ENCODE measurements at places on chromosomes 6 and 20.

DNA sequence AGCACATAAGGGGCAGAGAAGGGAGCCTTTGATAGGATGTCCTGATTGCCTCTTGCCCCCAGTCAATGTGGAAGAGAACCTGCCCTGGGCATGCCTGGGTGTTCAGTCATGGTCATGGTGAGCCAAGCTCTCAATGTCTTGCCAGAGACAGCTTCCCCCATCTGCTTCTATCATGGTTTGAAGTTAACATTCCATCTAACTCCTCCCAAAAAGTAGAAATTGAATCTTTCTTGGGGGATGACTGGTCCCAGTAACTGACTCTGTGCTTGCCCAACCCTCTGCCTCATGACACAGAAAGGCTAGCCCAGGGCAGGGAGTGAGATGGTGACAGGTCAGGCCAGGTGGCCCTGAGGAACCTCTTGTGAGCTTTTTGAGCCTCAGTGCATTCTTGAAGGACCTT lies 60.1 kb downstream of the ADTRP start:
- no peak for DNase-seq

GRCh38 chr6:4620284-4621151 lies 155.7 kb upstream of the CDYL start:
- DNase-seq, result no peak

GRCh38 chr6:56605435-56605834 lies 37.3 kb downstream of the DST start:
- DNase-seq, result no peak

DNA sequence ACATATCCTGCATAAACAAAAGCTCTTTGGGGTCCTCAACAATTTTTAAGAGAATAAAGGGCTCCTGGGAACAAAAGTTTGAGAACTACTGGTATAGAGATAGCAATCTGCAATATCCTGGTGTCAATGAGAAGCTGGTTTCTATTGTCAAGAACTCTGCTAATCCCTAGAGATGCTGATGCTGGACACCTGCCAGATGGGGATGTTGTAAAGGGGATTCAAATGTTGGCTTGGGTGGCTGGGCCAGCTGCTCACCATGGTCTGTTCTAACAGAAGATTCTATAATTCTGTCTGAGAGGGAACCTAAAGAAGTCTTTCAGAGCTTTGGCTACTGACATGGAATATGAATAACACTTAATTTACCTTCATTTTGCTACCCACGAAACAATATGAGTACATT lies 137.8 kb downstream of the BTBD9 start:
- DNase-seq, result no peak

DNA sequence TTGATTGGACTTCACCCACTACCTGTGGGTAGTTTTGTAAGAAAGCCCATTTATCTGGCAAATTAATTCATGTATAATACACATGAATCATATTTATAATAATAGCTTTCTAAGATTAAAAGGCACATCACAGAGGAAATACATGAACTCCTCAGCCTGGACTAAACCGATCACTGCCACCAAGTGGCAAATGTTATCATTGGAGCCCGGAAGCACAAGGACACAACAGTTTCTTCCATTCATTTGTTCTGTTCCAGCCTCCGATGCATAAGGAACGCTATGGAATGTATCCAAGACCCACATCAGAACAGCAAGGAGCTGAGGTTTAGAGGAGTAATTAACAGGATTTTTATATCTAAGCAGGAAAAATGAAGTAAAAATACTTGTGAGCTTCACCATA lies 13.9 kb upstream of the IPCEF1 start:
- no peak for DNase-seq

DNA sequence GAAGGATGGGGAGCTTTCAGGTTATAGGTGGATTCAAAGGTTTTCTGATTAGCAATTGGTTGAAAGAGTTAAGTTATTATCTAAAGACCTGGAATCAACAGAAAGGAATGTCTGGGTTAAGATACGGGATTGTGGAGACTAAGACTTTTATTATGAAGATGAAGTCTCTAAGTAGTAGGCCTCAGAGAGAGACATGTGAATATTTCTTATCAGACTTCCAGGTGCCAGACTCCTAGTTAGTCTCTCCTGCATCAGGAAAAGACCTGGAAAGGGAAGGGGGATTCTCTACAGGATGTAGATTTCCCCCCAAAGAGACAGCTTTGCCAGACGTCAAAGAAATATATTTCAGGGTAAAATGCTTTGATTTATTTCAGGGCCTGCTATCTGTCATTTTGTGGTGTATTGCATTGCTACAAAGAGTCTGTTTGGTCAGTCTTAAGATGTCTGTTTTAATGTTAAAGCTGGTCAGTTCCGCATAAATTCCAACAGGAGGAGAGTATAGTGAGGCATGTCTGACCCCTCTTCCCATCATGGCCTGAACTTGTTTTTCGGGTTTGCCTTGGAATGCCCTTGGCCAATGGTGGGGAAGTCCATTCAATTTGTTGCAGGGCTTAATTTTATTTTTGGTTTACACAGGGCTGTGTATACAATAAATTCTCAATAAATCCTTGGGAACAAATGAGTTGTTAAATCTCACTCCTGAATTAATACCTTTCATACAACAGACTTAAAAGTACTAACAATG lies 103.4 kb upstream of the RALGAPA2 start:
- DNase-seq, result no peak

DNA sequence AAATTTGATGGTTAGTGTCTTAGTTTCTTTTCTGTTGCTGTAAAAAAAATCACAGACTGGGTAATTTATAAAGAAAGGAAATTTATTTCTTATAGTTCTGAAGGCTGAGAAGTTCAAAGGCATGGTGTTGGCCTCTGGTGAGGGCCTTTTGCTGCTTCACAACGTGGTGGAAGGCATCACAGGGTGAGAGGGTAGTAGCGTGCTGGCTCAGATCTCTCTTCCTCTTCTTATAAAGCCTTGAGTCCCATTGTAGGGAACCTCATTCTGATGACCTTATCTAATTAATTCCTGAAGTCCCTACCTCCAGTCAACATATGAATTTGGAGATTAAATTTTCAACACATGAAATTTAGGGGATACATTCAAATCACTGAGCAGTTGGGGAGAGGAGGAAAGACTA lies 62.0 kb downstream of the ARID1B start:
- no peak for DNase-seq

GRCh38 chr6:108119769-108120141 lies 45.2 kb upstream of the OSTM1 start:
- no peak for DNase-seq

- DNase-seq, result no peak
These were observed 46.9 kb downstream of the TRAF3IP2 start for GRCh38 chr6:111558690-111559187.

DNA sequence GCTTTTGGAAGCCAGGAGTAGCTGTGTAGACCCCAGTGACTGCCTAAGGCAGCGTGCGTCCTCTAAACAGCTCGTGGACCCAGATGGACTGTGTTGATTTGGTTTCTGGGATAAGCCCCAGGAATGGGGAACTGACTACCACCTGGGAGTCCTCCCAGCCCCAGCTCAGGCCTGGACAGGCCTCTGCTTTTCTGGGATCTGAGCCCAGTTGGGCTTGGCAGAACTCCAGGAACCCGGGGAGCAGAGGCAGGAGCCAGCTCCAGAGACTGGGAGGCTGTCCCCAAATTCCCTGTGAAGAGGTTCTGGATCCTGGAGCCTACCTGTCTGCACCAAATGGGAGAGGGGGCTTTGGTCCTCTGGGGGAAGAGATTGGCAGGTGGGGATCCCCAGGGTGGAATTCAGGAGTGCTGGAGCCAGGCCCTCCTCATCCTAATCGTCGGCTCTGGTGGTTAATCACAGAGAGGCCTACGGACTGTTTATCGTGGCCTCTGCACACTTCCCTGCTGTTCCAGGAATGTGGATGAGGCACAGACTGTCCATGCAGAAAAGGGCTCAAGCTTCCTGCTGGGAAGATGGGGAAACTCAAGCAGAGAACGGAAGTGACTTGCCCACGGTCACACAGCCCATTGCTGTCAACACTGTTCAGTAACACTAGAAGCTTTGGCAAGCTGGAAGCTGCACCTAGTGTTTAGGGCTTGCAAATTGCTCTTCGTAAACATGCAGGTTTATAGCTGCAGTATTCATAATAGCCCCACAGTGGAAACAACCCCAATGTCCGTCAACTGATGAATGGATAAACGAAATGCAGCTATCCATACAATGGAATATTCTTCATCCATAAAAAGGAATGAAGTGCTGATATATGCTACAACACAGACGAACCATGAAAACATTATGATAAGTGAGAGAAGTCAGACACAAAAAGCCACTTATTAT lies 100.6 kb downstream of the KCNB1 start:
- DNase-seq, result no peak

DNA sequence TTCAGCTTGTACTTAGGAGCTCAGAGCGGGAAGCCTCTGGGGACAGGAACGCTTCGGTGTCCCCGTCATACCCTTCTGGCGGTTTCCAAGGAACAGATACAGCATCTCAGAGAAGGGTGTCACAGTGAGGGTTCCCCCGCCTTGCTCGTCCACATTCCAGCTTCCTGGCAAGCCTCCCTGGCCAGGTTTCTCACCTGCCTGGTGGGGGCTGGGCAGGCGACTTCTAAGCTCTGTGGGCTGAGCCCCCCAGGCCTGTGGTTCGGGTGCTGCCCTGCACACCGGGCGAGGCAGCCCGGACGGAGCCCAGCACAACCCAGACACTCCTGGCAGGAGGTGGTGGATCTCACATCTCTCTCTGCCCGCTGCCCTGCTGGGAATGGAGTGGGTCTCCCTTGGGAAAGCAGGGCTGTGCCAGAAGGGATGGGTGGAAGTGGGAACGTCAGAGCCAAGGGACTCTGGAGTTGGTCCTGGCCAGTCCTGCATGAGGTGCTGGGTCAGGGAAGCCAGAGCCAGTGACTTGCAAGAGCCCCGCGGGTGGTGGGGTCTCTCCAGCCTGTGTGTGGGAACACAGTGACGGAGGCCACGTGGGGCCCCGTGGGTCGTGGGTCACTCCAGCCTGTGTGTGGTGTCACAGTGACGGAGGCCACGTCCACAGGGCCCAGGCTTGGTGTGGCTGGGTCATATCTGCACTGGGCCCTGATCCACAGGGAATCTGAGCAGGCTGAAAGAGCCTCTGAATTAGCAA lies 47.7 kb upstream of the SMOC2 start:
- no peak for DNase-seq

DNA sequence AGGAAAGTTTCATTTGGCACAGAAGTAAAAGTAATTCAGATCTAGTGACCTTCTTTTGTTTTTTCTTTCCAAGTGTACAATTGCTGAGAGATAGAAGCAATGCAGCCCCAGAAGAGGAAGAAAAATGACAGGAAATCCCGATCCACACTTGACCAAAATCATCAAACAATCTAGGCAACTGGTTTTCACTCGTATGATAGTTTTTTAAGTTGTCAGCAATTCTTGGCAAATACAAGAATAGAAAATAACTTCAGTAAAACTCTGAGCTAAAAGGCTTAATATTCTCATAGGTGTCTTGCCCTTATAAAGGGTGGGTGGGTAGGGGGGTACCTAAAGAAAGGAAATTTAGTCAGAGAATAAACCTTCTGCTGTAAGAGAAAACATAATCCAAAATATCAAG lies 36.0 kb downstream of the SESN1 start:
- DNase-seq, result no peak

Data from activated CD4-positive, CD25-positive, alpha-beta regulatory T cell (primary cell).